ENCODE measurements at places on chromosomes 16 and 17. TPM values are rescaled to one million over a fixed set of nuclear protein-coding genes. Genes with fewer than 3 reads are reported as not detected.

Gene MYH2
- total RNA-seq = not detected

Gene SOST
- total RNA-seq = not detected

- no peak for DNase-seq
Measured at GRCh38 chr17:58247511-58248363, 9.4 kb downstream of the LPO start.

DNA sequence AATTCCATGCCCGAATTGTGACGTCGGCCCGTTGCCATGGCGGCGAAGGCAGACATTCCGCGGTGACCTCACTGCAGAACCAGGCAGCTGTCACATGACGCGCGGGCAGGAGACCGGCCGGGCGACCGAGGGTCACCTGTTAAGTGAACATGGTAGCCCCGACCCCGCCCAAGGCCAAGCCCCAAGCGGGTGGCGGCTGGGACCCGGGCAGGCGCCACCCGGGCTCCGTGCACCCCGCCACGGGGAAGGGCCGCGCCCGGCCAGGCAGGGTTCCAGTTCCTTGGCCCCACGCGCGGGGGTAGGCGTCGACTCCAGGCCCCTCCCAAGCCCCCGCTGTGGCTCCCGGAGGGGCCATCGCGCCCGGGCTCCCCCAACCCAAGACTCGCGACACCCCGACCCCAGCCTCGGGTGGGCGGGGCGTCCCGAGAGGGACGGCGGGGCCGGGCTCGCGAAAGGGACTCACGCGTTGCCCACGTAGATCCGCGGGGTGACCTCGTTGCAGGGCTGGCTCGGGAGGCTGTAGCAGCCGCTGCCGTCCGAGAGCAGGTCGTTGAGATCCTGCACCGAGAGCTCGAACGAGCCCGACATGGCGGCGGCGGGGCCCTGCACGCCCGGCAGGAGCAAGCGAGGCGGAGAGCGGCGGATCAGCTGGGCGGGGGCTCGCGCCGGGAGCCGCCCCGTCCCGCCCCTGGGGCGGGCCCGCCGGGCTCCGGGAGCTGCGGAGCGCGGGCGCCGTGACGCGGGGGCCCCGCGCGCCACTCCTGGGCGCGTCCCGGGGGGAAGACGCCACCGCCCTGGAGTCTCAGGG is at the start of gene DUSP3:
Gene DUSP3 (minus strand): TSS at position 641 of the 808 bp plus-strand sequence. CDS start 53 bp downstream, at position 588.
- DNase-seq = peak; percentile 45

Gene KRT9
- total RNA-seq = not detected

DNA sequence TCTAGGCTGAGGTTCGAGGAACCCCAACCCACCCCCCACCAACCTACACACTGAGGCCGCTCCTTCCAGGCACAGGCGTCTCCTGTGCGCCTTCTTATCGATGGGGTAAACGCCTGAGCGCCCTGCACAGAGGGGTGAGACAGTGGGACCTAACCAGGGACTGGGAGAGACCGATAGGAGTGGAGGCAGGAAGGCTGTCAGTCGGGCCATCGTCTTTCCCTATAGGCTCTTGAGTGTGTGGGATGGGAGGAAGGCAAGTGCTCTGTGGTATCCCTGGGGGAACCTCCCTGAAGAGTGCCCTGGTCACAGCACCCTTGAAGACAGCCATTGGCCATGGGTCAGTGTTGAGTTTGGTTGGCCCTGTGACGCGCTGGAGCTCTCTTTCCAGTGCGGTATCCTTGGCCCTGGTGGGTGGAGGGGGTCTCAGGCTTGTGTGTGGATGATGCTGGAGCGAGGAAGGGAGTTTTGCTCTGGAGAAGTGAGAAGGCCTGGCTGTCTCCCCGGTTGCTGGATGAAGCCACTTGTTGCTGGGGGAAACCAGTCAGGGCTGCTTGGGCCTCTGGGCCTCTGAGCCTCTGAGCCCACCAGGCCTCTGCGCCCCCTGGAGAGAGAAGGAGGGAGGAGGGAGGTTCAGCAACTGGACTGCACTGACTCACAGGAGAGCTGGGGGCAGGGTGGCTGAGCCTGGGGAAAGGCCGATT is 1.7 kb downstream of the GPRC5C start:
- no peak for DNase-seq

DNA sequence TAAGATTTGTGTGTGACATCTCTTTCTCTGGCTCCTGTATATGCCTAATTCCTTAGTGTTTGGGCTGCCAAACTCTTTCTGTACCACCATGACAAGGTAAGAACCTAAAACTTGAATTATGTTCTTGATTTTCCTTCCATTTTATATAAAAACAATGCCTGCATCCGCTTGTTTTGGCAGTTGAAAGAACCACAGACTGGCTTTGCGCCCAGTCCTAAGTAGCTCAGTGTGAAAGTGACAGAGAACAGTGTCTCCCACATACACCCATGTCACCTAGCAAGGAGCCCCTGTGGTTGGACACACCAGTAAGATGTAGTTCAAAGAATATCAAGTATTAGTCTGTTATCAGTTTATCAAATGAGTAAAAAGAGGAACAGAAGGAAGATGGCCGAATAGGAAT is 40.7 kb upstream of the SLC6A2 start:
- no peak for DNase-seq

DNA sequence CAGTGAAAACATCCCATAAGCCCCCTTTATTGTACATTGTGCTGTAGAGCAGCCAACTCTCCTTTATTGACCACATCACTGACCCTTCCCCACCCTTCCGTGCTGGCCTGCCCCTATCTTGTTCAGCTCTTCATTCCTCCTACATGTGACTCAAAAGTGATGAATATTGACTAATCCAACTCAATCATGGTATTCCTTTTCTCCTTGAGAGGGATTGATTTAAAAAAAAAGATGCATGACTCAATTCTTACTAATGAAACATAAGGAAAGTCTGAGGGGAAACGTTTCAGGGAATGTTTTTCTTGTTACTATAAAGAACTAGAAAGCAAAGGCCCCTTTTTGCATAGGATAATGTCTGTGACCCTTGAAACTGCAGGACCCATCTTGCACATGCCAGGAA is 125.2 kb upstream of the SOX9 start:
- no peak for DNase-seq

DNA sequence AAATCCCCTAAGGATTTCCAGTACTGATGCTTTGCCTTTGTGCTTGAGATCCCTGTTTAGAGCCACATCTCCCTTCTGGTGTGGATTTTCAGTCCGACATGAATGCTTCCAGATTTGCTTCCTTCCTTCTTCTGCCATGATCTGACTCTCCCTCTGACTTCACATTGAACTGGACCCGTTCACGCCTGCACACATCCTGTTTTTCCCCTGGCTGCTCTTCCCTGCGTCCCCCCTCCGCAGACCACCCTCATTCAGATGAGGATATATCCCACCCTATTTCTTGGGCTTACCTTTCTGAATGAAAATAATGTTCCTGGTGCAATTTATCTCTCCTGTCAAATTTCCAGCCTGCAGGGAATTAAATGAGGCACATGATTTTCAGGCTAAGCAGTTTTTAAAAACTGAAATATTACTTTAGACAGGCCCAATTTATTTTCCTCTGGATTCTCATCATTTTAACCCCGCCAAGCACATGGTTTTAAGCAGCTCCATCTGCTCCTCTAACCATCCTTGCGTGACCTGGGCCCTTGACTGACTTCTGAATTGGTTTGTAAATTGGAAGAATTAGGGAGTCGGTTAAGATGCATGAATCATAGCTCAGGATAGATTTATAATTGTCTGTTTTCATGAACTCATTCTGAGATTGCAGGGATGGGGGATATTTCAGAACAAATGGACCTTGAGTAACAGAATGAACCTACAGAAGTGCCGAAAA is 59.2 kb downstream of the BMERB1 start:
- no peak for DNase-seq
